ENCODE measurements at places on chromosomes 5 and 9. TPM values are rescaled to one million over a fixed set of nuclear protein-coding genes. Genes with fewer than 3 reads are reported as not detected.

DNA sequence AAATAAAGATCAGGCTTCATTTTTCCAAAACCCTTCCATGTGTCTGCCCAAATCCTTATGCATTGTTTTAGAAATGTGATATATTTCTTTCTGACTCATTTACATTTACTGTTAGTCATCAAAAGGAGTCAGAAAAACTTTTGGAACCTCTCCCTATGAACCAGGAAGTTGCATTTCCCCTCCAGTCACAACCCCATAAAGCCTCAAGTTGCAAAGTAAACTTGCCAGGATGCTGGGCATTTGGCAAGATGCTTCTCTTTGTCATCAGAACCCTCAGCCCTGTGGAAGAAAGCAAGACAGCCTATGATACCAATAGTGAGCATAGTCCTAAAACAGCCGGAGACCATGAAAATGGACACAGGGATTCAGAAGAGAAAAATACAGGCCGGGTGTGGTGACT, 84.2 kb downstream of the MUSK start:
- no peak for DNase-seq

DNA sequence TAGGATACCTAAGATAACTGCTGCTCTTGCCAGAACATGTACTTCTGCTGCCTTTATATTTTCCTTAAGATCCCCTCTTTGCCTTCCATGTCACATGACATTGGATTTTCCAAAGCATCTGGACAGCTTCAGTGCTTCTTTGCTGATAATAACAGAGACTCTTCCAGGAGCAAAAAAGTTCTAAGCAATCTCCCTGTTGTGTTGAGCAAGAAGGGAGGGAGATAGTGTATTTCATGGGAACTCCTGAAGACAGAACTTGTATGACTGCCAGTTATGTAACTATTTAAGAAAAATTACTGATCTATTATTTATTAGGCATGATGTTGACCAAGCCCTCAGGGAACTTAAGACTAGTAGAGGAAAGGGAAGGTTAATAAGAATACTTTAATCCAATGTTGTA, 454.7 kb downstream of the SPATA31D1 start:
- DNase-seq, result no peak

Gene AIF1L
- 0.85 TPM for total RNA-seq

DNA sequence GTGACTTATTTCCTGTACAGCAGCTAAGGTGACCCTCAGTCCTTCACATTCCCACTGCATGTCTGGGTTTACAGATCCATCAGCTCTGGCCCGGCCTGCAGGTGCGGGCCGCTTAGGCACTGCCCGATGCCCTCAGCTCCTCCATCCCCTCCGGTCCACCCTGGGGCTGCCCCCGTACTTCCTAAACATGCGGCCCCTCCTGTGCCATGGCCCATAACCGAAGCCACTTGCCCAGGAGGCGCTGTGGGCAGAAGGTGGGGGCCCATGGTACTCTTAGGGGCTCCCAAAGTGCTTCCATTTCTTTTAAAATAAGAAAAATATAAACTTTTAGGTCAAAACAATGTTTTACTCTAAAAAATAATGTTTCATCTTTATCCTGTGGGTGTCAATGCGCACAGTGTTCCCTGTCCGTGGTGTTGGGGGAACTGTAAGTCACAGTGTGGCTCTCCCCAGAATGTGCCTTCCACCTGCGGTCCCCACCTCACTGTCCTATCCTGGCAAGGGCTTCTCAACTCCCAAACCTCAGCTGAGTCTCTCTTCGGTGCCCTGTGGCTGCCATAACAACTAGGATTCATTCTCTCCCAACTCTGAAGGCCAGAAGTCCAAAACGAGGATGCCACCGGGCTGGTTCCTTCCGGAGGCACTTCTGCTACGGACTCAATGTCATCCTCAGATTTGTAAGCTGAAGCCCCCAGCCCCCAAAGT, 132.7 kb upstream of the LPCAT1 start:
- DNase-seq, result peak; percentile 7

- no peak for DNase-seq
Measured at GRCh38 chr9:78939311-78940065, 632.3 kb upstream of the TLE4 start.

Gene ANKRD34B
- not detected for total RNA-seq

DNA sequence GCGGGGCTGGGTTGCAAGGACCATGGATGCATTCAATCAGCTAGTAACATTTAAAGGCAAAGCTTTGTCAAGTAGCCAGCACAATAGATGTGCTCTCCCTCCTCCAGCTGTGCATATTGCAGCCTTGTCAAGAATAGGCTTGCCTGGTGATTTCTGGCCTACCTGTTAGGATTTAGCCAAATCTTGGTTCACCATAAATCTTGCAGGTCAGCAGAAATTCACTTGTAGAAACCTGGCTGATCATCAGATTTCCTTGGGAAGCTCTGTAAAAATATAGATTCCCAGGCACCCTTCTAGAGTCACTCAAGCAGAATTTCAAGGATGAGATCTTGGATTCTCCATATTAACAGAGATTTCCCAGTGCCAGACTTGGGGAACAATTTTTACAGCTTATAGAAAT, 152.2 kb upstream of the SLC12A2 start:
- DNase-seq, result no peak

DNA sequence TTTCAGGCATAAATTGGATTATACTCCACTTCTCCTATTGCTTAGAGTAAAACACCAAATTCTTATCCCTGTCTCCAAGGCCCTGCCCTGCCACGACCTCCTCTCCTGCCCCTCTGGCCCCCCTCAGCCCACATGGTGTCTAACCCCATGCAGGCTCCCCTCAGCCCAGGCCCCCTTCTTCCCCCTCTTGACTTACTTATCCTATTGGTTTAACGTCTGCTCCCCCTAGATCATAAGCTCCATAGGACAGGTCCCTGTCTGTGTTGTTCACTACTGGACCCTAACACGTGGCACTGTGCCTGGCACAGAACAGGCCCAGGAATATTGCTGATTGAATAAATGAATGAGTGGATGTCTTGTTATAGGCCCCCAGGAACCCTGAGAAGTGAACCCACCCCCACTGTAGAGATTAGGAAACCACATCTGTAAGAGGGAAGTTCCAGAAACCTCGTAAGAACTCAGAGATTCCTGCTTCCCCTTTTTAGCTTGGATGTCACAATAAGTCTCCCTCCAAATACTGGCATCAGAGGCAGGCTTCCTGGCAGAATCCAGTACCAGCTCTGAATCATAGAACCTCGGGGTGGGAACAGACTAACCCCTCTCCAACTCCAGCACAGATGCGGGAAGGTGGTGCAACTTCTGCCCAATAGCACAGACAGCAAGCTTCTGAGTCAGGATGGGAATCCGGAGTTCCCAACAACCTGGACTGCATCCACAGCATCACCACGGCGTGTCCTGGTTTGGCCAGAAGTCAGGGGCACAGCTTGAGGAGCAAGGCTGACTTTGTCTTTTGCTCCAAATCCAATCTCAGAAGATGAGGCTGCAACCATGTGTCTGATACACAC, 31.5 kb downstream of the HRH2 start:
- no peak for DNase-seq

Gene MSMP
- total RNA-seq, result not detected

- no peak for DNase-seq
Measured at GRCh38 chr9:128081056-128081455, 13.0 kb downstream of the SLC25A25 start.

DNA sequence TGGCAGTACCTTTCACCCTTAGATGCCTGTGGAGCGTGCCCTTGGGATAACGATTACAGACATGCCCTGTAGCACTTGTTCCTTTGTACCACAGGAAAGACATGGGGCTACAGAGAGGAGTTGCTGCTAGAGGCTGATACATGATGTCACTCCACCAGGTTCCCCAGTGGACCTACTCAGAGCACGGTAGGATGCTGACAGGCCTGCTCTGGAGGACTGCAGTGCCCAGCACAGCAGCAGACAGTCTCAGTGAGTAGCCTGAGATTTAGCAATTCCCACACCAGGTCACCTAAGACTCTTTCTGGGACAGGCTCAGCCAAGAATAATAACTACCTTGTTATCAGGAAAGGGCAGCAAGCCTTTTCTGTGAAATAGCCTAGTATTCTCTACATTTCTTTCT, 28.8 kb downstream of the PDE4D start:
- DNase-seq, result no peak

Gene LIX1
- not detected for total RNA-seq

All from activated CD4-positive, alpha-beta memory T cell treated with anti-CD3 and anti-CD28 coated beads for 36 hours (primary cell).